ENCODE measurements at places on chromosomes 16 and 17.

DNA sequence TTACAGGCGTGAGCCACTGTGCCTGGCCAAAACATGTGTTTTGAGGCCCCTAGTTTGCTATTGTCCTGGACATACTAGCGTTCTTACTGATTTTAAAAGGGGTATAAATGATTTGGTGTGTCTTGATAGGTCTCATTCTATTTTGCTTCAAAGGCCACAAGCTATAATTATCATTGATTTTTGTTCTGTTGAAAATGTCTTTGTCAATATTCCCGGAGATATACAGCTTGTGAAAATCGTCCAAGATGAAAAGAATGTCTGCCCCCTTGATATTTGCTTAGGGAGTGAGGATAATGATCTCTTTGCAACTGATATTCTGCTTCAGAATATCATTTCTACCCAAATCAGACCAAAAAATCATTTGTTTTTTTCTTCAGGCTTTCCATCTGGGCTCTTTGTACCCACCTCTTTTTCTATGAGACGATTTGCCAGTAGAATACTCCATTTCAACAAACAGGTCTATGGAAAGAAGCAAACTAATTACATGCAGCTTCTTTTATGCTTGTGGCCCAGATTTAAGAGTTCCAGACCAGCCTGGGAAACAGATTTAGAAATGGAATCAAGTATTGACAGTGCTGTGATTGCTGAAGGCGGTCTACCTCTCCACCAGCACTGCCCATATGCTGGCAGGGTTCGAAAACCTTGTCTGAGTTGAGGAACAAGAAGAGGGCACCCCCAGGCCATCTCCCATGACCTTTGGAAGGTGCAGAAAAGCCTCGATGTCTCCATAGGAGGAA is 14.1 kb upstream of the ST6GALNAC1 start:
- DNase-seq: no peak

DNA sequence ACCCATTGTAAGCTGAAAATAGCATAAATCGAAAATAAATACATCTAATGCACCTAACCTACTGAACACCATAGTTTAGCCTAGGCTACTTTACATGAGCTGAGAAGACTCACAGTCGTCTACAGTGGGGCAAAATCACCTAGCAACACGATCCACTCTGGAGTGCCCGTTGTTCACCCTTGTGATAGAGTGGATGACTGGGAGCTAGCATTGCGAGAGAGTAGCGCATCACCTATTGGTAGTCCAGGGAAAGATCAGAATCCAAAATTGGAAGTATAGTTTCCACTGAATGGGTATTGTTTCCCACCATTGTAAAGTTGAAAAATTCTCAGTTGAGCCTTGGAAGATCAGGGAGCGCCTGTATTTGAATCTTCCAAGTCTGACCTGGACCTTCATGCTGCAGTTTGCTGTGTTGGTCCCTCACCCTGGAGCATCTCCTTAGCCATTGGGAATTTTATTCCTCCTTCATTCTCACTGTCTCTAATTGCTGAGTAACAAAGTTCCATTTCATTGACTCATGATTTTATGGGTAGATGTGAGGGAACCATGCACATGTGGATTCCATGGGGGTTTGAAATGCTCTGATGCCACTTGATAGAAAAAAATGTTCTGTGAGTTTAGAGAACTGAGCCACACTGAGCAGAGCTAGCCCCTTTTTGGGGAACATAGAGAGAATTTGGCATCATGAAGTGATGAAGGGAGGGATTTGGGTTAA is 19.6 kb downstream of the AKAP1 start:
- DNase-seq: no peak

DNA sequence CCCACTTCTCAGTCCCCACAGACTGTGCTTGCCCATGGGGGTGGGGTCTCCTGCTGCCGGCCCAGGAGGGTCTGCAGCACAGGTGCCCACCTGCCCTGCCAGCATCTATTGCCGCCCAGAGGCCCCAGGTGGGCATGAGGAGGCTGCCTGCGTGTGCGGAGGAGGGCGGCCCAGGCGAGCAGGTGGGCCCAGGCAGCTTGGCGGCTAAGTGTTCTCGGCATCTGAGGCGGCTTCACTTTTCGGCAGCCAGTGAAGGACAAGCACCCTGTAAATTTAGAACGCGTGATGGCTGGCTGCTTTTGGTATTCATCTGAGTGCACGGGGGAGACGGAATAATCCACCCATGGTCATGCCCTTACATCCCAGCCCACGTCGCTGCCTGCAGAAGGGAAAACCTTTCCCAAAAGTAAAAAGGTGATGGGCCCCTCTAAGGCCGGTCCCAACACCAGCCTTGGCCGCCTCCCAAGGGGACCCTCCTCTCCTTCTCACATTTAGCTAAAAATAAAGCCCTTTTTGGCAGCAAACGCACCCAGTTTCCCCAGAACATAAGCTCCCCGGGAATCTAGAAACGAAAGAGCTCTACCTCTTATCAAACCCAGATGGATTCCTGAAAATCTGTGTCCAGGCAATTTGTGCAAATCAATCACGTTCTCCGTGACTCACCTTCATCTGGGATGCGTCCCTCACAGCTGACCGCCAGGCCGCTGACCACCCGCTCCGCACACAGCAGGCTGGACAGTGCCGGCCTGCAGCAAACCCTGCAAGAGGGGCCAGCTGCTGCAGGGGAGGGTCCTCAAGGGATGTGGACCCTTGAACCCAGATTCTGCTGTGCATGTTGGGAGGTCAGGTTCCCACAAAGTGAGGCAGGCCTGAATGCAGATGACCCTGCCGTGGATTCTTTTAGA is 79.4 kb downstream of the RBFOX3 start:
- DNase-seq: no peak

- no peak for DNase-seq
Measured at GRCh38 chr16:674214-674881, 1.1 kb upstream of the RHBDL1 start.

DNA sequence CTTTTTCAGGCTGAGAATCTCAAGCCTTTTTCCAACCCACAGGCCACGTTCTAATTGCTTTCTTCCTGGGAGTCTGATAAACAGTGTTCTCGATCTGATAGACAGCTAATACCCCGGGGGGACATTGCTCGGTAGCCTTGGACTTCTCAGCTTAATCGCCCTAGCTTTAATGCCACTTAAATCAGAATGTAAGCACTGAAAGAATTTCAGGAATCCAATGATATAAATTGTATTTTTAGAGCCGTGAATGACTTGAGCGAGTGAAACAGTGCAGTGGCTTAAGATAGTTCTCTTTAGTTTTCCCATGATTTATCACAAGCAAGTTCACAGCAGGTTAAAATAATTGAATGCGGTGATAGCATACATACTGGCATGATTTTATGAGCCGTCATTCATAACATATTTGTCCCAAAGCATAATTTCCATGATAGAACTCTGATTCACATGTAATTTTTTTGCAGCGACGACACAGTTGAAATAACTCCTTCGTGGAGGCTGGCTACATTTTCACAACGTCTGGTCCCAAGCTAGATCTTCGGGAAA is 116.1 kb upstream of the MYOCD start:
- no peak for DNase-seq

DNA sequence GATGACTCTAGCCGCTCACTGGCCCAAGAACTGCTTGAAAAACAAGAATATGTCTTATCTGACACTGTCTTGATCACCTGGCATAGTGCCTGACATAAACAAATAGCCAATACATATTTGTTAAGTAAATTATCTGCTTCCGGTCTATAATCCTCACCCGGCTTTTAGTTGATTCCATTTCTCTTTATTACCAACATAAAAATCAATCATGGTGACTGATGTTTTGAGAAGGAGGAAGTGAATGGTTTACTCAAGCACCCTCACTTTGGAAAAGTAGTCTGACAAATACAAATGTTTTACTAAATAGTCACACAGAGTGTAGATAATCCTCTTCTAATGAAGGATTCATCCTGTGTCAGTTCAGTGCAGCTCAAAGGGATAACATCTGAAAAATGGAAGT is 47.0 kb downstream of the SKAP1 start:
- DNase-seq: no peak

DNA sequence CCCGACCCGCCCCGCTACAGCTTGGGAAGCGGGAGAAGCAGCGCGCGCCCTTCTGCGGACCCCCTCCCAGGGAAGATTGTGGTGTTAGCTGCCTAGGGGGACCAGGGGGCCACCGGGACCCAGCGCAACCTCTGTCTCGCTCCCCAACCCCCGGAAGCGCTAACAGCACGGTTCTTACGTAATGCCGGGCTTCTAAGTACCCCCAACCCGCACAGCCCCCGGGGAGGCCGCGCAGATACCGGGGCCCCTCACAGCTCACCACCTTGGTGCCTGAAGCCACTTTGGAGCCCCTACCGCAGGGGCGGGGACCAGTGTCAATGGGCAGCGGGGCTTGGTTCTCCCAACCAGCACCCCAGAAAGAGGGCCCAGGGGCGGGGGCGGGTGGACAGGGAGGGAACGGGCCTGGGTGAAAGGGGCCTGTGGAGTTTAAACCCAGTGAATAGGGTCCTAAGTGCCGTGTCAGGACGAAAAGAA is 348 bp downstream of the MPP2 start:
- no peak for DNase-seq

GRCh38 chr16:73037331-73037745 is 10.6 kb downstream of the ZFHX3 start:
- no peak for DNase-seq
